ENCODE measurements at places on chromosomes 6 and 20.

- no peak for DNase-seq
These were observed 85.4 kb upstream of the PRSS16 start for GRCh38 chr6:27161946-27162603.

DNA sequence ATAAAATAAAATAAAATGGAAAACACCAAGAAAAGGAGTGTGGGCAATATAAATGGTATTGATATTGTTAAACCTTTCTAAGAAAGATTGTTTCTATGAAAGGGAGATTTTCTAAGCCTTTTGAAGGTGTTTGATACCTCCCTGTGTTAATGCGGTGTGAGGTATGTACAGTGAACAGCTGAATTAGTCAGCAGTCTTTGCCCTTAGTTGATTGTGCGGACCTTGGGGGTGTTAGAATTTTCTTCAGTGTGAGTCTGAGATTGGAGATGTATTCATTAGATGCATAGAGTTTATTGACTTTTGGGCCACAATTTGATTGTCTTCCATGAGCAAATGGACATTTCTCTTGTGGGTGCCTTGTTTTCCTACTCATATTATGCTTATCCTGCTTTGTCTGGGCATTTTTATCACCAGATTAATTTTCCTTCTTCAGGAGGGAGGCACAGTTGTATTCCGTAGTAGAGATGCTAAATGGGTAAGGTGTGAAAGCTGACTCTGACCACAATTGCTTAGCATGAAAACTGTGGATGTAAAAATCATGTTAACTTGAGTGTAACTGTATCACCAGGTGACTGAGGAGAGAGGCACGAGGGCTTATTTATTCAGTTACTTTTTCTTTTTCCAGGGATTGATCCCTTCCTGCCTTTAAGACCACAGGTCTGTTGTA, 42.2 kb downstream of the CDYL start:
- DNase-seq: no peak

- no peak for DNase-seq
These were observed 199.8 kb downstream of the SLC24A3 start for GRCh38 chr20:19412254-19412653.

DNA sequence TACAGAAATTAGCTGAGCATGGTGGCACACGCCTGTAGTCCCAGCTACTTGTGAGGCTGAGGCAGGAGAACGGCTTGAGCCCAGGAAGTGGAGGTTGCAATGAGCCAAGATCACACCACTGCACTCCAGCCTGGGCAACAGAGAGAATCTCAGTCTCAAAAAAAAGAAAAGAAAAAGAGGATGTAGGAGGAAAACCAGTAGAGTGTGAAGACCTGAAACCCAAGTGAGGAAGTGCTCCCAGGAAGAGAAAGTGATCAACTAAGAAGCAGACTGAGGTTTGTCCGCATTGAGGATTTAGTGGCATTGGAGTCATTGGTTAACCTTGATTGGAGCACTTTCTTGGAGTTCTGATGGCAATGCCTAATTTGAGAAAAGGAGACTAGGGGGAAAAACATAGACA, 20.6 kb upstream of the TASP1 start:
- no peak for DNase-seq

- no peak for DNase-seq
These were observed 71.5 kb upstream of the COL21A1 start for GRCh38 chr6:56318851-56319250.

GRCh38 chr20:10481676-10482075, 46.6 kb downstream of the SLX4IP start:
- no peak for DNase-seq

GRCh38 chr6:159981403-159982245, 12.7 kb downstream of the IGF2R start:
- DNase-seq: no peak

DNA sequence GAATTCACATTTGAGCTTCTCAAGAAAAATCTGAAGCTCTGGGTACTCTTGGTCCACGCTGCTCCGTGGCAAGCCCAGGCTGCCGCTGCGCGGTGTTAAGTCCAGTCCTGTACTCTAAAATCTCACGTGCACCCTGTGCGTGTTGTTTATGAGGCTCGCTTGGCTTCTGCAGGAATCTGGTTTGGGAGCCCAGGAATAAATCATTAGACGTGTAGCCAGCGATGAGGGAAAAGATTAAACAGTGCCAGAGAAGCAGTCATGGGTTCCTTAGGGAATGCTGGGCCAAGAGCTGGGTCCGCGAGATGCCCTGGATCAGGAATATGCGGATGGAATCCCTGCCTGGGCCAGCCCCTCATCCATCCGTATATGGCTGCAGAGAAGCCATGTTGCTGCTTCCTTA, 87.3 kb downstream of the KCNB1 start:
- no peak for DNase-seq

DNA sequence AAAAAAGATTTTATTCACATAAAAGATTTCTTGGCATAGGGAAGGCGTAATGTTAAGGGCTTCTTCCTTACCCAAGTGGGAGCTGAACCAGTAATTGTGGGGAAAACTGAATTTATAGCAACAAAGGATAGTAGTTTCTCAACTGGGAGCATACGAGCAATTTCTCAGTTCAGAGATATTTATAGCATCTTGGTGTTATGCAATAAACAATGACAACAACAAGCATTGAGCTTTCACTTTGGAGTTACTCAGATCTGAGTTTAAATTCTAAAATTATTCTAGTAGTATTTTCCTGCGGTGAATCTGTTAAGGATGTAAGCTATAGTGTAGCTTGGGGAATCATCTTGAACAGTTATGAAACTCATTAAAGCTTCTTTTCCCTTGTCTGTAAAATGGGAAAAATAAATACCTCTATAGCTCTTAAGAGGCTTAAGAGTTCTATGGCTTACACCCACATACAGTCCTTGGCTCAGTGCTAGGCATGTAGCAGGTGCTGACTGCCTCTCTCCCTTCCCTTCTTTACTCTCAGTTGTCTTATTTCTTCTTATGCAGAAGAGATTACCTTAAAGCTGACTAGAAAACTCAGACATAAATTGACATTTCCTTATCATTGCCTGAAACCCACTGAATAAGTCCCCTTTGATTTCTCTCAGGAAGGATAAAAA, 58.8 kb downstream of the SAMD5 start:
- DNase-seq: no peak

GRCh38 chr20:9632991-9633390, 118.6 kb downstream of the LAMP5 start:
- DNase-seq: no peak

DNA sequence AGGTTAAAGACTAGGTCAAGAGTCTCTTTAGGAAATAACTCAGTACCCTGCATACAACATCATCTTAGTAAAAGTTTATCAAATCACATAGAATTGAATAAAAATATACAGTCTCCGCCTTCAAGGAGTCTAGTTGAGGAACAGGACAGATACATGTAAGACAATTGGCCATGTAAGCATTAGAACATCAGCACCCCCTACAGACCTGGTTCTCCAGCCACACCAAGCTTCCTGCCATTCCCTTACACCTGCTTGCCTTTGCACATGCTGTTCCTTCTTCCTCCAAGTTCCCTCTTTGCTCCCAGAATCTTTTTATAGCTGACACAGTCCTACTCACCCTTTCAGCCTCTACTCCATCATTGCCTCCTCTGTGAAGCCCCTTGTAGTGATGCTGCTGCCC, 187.8 kb upstream of the LRFN2 start:
- peak; percentile 7 for DNase-seq

DNA sequence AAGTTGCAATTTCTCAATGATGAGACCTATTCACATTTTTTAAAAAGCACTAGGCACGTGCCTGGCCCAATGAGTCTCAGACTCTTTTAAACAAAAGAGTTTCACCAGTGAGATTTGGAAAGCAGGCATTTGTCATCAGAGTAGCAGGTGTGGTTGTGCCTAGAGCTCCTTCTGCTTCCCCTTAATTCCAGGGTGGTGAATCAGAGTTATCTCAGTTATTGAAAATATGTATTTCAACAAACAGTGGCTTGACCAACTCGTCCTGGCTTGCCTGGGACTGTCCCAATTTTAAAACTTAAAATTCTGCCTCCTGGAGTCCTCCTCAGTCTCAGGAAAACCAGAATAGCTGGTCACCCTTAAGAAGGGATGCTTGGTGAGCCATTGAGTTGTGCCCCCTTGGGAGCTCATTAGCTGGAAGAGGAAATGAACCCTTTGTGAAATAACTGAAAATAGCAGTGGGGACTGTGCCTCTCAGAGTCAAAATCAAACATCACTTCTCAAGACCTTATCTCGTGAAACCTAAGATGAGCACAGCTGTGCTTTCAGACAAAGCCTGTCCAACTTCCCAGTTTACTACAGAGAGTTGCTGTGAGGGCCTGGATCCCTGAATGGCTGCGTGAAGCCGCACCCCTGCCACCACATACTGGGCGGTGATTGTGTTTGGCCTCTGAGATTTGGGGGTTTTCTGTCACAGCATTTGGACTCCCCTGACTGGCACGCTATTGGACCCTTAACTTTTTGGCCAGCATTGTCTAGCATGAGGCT, 116.3 kb downstream of the ANKRD60 start:
- peak; percentile 94 for DNase-seq

DNA sequence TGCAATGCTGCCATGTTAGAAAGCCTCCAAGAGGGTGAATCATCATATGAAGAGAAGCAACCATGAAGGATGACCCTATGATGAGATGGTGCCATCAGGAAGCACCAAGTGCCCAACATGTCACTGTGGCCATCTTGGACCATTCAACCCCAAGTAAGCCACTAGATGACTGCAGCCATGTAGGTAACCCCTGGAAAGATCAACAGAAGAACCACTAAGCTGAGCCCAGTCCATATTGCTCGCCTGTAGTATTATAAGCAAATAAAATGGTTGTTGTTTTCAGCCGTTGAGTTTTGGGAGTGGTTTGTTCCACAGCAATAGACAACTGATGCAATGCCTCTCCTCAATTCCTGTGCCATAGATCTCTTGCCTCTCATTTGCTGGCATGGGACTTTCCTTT, 140.9 kb downstream of the SCML4 start:
- DNase-seq: no peak

DNA sequence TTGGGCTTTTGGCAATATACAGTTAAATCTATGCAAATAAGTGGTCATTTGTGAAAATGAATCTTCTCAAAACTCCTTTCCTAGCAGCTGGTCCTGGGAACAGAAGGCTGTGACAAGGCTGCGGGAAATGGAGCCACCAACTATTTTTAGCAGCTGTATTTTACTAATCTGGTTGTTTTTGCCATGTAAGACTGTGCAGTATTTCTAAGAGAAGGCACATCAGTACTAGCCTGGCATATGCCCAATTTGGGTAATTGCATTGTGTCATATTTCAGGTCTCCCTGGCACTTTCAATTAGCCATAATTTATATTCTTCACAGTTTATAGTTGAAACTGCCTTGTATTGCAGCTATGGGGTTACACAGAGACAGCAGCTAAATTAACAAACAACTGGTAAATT, 109.6 kb downstream of the MANEA start:
- no peak for DNase-seq

- DNase-seq: no peak
These were observed 59.6 kb downstream of the PRDM1 start for GRCh38 chr6:106145741-106146227.

DNA sequence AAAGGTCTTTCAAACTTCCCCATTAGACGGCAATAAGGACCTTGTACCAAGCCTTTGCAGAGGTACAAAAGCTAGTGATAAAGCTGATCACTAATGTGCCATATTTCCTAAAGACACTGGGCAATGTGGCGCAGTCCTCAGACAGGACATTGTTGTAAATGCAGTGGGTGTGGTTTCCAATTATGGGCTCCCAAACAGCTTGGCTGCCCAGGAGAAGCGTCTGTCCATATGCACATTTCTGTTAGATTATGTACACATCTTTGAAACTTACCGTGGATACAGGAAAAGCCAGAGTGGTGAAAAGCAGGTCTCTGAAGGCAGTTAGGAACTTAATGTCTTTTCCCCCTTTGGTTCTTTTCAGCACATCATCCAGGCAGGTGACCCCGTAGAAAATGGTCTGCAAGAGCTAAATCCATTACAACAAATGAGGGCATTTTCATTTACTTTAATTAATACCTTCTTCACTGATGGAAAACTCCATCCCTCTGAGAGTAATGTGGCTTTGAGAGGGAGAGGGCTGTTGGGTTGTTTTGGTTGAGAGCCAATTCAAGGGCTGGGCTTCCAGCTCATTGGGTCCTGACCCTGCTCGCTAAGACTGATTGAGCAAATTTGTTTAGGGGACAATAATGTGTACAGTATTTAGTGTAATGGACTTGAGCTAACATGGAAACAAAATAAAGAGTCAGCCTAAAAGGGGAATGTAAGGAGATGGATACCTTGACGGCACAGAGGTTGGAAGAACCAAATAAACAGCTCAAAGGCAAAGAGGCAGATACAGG, 10.4 kb downstream of the ADTRP start:
- no peak for DNase-seq

DNA sequence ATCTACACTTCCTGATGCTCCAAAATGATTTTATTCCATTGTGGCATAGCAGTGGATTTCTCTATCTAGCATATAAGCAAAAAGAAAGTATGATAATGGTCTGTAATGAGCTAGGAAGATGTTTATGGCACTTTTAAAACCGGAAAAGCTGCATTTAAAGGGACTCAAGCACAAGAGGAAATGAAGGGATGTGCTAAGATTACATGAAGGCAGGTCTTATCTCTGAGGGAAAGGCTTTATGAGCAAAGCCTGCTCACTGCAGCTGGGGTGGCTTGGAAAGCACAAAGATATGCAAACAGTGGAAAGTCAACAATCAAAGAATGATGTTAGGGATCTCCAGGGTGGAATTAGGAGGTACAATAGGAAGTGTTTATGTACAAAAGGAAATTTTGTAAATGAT, 138.2 kb downstream of the TENT5A start:
- DNase-seq: no peak

GRCh38 chr6:152386131-152386530, 251.0 kb downstream of the SYNE1 start:
- no peak for DNase-seq

GRCh38 chr6:80625405-80625804, 518.9 kb downstream of the BCKDHB start:
- no peak for DNase-seq

- no peak for DNase-seq
These were observed 132.6 kb downstream of the KIF16B start for GRCh38 chr20:16440686-16441085.

DNA sequence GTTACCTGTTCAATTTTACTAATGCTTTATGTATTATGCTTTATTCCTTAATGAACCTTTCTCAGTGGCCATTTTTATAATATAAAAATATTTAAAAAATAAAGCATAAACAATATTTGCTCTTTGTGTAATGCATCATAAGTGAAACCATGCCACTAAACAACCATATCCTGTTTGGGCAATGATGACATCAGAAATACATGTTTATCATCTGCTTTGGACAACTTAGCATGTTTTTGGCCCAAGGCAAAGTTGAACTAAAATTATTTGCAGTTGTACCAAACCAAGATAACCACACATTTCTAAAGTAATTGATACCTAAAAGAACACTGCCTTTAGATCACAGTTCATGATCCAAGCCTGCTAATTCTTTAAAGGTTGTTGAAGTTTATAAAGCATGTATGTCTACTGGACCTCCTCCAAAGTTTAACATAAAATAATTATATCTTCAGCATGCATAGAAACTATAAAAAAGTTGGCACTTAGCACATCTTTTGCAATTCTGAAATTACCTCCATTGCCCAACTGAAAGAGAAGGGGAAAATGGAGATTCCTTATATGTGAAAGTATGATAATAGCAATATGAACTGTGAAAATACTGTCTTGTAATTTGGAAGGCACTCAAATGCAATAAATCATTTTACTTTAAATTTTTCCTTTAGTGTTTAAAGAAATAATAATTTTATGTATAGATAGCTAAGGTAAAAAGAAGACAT, 325.6 kb upstream of the RUNX2 start:
- DNase-seq: no peak

- no peak for DNase-seq
These were observed 167.1 kb upstream of the MMS22L start for GRCh38 chr6:97450087-97450486.
